ENCODE measurements at places on chromosomes 7 and 10.

GRCh38 chr7:25707768-25708620 is 444.0 kb upstream of the NFE2L3 start:
- no peak for DNase-seq

GRCh38 chr10:95431900-95432342 is 129.2 kb downstream of the SORBS1 start:
- DNase-seq, result no peak

DNA sequence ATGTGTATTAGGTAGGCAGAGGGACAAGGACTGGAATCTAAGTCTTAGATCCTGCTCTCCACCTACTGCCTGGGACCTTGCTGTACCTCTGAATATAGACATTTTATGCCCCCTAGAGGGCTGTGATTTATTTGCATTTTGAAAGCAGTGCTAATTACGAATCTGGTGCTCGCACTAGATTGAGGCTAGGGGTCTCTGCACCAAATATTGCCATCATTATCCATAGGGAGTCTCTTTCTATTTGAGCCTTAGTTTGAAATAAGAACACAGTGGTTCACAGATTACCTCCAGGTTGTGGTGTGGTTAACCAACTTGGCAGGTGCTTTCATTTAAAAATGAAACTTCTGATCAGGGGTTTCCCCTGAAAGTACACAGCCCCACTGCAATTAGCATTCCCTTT is 41.8 kb downstream of the CNNM1 start:
- no peak for DNase-seq

DNA sequence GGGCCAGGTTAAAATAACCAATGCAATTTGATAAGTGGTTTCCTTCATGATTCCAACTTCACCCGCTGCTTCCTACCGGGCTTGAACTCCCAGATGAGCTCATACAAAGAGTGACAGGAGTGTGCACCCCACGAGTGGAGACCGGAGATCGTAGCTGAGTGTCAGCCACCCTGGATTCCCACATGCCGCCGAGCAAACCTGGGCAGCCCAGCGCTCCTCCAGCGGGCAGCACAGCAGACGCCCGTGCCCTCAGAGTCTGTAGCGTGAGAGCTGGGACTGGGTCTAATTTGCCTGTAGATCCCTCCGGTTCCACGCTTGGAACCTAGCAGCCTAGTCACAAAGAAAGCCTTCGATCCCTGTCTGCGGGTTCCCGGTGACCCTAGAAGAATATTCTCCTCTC is 476.1 kb upstream of the MGMT start:
- DNase-seq, result no peak

GRCh38 chr7:156192921-156193320 is 380.7 kb upstream of the SHH start:
- no peak for DNase-seq

DNA sequence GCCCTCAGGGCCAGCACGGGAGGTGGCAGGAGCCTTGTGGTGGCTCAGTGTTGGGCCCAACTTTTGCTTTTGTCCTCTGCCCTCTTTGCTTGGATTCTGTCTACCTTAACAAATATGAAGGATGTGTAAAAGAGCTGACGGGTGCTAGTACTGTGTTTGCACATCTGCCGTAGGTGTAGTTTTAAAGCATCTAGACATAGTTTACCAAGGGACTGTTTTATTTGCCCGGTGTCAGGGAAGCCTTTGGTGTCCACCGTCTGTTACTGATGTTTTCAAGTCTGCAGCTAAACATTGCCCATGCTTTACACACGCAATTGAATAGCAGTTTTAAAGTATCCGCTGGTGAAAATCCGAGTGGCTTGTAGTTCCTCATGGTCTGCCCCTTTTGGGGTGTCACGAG is 87.8 kb downstream of the DYNC2I1 start:
- DNase-seq, result no peak

- no peak for DNase-seq
Observed at GRCh38 chr10:101140084-101140949, 9.2 kb downstream of the TLX1 start.

- DNase-seq, result no peak
Observed at GRCh38 chr10:15793664-15794063, 66.6 kb downstream of the MINDY3 start.

DNA sequence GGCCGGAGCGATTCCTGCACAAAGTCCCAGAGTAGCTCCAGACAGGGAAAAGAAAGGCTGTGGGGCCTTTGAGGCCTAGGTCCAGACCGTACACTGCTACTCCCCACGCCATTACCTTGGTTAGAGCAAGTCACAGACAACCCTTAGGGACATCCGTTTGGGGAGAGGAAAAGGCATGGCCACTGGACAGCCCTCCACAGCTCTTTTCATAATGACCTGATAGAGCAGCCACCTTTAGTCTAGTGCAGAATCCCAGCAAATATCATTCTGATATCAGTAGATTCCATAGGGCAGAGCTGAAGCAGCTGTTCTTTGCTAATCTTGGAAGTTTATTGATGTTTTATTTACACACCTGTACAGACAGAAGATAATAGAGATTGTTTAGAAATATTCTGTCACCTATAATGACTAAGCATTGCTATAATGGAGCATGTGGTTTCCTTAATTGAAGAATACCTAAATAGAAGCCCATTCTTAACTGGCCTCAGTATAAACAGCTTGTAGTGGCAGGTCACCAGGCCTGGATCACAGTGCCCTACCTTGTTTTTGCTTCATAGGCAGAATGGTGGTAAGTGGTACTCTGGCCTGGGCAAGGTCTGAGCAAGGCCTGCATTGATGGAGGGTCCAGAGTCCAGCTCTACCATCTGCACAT is 27.9 kb downstream of the OGDH start:
- DNase-seq, result peak; percentile 54

- DNase-seq, result no peak
Observed at GRCh38 chr7:127504715-127505114, 80.7 kb downstream of the GCC1 start.

- no peak for DNase-seq
Observed at GRCh38 chr10:16870331-16870730, 53.1 kb upstream of the RSU1 start.

GRCh38 chr10:24214762-24215161 is 5.8 kb downstream of the KIAA1217 start:
- DNase-seq, result no peak

GRCh38 chr10:77497748-77498147 is 139.9 kb downstream of the KCNMA1 start:
- DNase-seq, result no peak
